Activated CD4-positive, alpha-beta T cell treated with anti-CD3 and anti-CD28 coated beads for 36 hours (primary cell): ENCODE measurements at places on chromosomes 12 and 14.

GRCh38 chr12:109871668-109872314 lies 8.6 kb downstream of the GLTP start:
- no peak for DNase-seq

DNA sequence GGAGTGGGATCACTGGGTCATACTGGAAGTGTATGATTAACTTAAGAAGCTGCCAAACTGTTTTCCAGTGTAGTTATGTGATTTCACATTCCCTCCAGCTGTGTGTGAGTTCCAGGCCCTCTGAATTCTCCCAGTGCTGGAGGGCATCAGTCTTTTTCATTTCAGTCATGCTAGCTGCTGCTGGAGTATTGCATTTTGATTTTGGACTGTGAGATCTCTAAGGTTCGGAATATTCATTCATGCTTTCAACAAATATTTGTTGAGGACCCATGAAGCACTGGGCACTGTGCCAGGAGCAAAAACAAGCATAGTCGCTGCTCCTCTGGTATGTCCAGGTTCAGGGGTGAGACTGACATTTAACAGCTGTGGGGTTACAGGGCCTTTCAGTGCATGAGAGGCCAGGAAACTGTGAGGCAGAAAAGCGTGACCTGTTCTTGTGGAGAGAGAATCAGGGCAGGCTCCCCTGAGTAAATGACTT lies 133.2 kb downstream of the SCARB1 start:
- no peak for DNase-seq

DNA sequence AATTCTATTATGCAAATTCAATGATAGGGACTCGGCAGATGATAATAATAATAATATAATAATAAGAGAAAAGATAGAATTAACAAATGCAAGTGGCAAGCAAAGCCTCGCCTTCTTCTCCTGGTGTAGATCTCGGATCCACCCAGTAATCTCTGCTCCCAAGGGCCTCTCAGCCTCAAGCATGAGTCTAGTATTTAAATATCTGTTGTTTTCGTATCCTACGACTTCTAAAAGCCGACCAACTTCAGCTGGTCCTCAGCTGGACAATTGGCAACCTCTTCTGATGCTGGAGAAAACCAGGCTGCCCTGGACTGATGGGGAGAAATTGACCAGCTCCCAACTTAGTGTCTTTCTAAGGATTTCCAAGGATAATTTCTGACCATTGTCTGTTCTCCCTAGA lies 14.0 kb upstream of the MAP1LC3B2 start:
- DNase-seq = no peak

DNA sequence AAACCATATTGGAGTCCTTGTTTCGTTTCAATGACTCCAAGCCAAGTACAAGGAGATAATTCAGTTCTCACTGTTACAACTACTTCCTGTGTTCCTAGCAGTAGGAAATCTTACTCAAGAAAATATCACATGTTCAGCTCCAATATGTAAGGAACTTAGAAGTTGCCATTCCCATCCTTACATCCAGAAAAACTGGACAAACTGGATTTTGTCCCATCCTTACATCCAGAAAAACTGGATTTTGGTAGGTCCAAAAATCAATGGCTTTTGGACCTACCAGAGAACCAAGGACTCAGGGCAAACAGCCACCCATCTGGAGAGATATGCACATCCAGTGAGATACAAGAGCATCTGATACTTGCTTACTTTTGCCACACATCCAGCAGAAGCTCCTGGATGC lies 23.8 kb downstream of the CMAS start:
- DNase-seq = no peak

GRCh38 chr12:92649511-92650227 lies 53.1 kb upstream of the PLEKHG7 start:
- DNase-seq = peak; percentile 71

DNA sequence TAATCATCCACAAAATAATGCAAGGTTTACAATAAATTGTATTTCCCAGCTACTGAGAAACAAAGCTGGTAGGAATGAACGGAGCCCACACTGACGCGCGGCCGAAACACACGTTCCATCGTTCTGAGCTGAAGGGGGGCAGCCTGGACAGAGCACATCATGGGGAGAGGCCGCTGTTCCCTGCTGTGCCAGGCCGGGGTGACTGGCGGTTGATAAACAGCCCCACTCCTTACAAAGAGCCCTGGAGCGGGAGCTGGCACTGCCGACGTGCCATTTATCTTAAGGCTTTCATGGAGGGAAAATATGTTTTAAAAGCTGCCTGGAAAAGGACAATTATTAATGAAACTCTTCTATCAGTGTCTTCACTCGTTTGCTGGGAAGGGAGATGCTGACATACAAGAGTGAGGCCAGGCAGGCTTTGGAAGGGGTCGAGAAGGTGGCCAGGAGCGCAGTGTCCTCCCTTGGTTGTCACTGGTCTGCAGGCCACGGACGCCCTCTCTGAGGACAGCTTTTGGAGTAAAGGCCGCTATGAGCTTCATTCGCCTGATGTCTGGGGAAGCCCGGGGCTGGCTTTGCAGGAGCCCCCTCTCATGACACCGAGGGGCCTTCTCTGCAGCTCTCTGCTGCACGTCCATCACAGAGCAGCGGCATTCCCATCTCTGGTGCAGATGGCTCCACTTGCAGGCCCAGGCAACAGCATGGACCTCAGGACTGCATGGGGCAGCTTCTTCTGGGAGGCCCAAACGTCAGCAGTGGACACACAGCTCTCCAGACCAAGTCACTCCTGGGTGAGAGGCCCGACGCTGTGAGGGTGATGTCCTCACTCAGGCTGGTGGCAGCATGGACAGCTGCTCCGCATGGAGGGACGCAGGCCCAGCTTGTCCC lies 355.3 kb upstream of the SFSWAP start:
- DNase-seq = no peak

GRCh38 chr14:67077921-67078320 lies 111.3 kb upstream of the GARIN2 start:
- DNase-seq = no peak

- no peak for DNase-seq
These were observed 316.9 kb upstream of the E2F7 start for GRCh38 chr12:77382096-77382742.
